ENCODE measurements at places on chromosomes 2 and 18. TPM values are rescaled to one million over a fixed set of nuclear protein-coding genes. Genes with fewer than 3 reads are reported as not detected.

MDH1B gene
- 1.3 TPM for total RNA-seq

ATOH8 gene
- total RNA-seq = 0.22 TPM

ETAA1 gene
- total RNA-seq = 18.8 TPM

SP5 gene
- total RNA-seq = 1.7 TPM

GIGYF2 gene
- 55.3 TPM for total RNA-seq

VPS4B gene
- 54.4 TPM for total RNA-seq

C2orf78 gene
- total RNA-seq = 0.09 TPM

TMEM247 gene
- total RNA-seq = not detected

PSMA8 gene
- total RNA-seq = not detected

INSIG2 gene
- 8.7 TPM for total RNA-seq

GPBAR1 gene
- 0.44 TPM for total RNA-seq

C2orf80 gene
- total RNA-seq = not detected

CFAP65 gene
- total RNA-seq = 0.18 TPM

G6PC2 gene
- total RNA-seq = not detected

TMSB10 gene
- total RNA-seq = 755 TPM

GBX2 gene
- 0.31 TPM for total RNA-seq

NGEF gene
- total RNA-seq = 1.9 TPM

CYTIP gene
- total RNA-seq = 0.09 TPM

NEURL3 gene
- total RNA-seq = not detected

KLHL41 gene
- not detected for total RNA-seq

TACR1 gene
- 0.77 TPM for total RNA-seq

L3MBTL4 gene
- 2.0 TPM for total RNA-seq

SRD5A2 gene
- total RNA-seq = not detected

PTMA gene
- 1,963 TPM for total RNA-seq

TMEM163 gene
- 0.66 TPM for total RNA-seq

SNTG2 gene
- total RNA-seq = 12.7 TPM

RNF25 gene
- 35.3 TPM for total RNA-seq

TRIM43 gene
- not detected for total RNA-seq
